ENCODE measurements at places on chromosomes 2 and 18.

GRCh38 chr2:240187989-240188590, 47.6 kb upstream of the OTOS start:
- DNase-seq = no peak

DNA sequence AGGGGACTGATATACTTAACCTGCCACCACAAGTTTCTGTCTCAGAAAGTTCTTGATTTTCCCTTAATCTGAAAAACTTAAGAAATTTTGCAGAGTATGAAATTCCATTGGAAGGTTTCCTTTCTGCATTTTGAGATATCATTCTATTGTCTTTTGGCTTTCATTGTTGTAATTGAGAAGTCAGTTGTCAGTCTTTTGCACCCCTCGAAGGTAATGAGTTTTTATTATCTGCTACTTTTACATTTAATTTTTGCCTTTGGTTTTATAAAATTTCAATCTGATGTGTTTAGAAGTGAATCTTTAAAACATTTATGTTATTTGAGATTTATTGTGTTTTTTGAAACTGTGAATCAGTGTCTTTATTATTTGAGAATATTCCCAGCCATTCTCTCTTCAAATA, 4.8 kb upstream of the IL36A start:
- DNase-seq = no peak

- peak; percentile 44 for DNase-seq
Measured at GRCh38 chr2:172710584-172711047, 25.0 kb upstream of the RAPGEF4 start.

DNA sequence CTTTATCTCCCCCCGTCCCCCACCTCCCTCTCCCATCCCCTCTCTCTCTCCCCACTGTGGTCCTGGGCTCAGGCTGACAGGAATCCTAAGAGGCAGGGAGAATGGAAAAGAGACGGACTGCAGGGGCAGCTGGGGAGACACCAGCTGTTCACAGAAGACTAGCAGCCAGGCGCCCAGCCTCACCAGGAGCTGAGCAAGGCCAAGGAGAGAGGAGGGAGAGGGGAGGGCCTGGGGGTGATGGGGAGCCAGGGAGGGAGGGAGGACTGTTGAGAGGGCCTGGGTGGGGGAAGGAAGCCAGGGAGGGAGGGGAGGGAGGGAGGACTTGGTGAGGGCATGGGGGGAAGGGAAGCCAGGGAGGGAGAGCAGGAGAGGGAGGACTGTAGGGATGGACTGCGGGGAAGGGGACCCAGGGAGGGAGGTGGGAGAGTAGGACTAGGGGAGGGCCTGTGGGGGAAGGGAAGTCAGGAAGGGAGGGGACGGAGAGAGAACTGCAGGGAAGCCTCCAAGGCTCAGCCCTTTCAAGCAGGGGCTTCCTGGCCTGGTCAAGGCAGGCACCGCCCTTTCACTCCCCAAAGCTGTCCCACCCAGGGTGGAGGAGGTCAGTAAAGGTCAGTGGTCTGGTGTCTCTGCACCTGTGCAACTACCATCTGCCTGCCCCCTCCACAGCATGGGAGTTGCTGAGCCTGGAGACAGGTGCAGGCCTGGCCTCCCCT, 517.7 kb upstream of the MYT1L start:
- DNase-seq = peak; percentile 94

DNA sequence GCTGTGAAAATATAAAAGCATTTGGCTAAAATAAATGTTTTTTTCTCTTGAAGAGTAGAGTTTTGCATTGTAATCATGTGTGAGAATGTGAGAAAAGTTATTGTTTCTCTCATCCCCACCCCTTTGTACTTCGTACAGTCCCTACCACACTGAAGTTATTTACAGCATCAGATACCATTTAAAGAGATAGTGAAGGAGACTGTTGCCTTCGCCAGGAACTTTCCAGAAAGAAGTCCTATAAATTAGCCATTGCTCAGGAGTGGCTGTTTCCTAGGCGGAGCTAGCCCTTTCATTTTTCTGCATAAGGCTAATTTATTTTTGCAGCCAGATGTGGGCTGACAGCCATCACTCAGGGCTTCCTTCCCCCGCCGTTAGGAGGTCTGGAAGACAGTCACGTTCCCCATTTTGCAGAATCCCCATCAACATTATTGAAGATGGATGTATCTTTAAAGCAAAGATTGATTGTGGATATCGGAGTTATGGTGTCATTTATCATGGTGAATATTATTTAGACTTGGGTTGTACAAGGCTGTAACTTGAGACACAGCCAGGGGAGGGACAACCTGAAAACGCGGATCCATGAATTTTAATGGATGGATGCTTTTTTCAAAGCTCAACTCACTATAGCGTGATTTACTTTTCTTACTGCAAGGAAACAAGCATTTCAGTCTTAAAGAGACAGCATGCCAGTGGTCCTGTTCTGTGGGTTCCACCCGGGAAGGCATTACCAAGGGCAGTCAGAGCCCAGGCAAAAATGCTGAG, 17.1 kb downstream of the TSHZ1 start:
- no peak for DNase-seq

DNA sequence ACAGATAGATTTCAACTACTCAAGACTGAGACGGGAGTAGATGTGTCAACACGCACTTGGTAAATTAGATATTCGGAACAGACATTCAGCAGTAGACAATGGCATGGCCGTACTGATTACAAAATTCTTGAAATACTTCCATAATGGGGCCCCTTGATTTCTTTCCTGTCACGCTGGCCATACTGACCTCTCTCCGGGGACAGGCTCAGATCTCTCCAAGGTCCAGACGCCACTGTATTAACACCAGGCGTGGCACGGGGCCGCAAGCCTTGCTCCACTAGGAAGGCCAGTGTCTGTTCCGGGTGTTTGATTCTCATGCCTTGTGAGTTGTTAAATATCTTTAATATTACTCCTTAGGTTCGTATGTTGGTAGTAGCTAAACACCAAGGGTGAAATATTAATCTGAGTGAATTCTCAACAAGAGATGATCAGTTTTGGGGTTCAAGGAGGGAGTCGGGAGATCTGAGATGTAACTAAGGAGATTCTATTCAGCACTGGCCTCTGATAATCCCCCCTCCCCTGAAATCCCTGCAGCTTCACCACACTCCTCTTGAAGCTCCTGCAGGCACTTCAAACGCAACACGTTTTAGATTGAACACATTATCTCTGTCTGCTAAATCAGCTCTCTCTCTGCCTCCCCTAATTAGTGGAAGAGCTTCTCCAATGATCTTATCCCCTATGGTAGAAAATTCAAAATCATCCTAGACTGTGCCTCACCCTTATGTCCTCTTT, 2.2 kb upstream of the EHD3 start:
- DNase-seq = no peak

GRCh38 chr2:71379086-71379485, 47.5 kb downstream of the ZNF638 start:
- no peak for DNase-seq

DNA sequence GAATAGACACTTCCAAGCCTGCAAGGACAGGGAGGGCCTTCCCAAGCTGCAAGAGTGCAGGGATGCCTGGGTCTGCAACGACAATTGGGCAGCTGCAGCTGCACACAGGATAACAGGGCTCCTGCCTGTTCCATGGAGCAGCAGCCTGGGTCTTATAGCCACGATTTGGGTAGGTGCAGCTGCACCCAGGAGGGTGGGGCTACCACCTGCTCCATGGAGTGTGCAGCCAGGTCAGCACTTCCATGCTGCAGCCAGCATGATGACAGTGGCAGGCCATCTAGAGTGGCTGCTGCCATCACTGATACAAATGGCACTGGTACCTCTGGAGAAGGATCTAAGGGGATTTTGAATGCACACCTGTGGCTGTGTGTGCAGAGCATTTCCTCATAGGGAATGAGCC, 528.5 kb downstream of the DSC3 start:
- no peak for DNase-seq

- DNase-seq = no peak
Measured at GRCh38 chr18:70044632-70045031, 97.0 kb upstream of the CD226 start.

DNA sequence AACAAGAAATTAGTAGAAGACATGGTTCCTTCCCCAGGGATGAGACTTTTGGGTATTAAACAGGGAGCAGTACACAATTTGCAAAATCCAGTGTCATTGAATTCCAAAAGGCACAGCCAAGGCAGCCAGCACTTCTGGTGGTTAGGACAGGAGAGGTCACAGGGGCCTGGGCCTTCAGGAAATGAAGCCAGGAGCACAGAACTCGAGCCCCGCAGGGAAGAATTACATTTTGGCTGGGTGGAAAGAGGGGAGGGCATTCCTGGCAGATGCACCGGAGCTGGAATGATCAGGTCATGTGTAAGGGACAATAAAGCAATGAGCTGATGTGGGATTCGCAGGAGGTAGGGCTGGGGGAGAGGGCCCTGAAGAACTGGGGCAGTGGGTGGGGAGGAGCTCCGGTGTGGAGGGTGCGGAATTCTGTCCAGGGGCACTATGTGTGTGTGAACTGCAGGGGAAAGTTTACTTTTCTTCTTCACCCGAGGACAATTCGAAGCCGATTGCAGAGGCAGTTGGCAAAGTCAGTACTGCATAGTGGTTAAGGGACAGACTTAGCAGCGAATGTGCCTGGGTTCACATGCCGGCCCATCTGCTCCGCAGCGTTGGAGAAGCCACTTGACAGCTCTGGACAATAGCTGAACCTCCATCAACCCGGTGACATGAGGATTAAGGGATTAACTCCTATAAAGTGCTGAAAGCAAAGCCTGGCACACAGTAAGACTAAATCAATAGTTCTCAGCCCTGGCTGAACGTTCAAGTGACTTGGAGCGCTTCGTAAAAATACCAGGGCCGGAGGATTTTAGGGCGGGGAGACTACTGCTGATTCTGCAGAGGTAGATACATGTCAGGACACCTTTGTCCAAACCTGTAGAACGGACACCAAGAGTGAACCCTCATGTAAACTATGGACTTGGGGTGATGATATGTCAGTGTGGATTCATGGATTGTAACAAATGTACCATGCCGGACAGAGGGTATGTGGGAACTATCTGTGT, 36.4 kb downstream of the ALPK2 start:
- DNase-seq = no peak

GRCh38 chr2:160275656-160276055, 75.6 kb upstream of the ITGB6 start:
- no peak for DNase-seq

- no peak for DNase-seq
Measured at GRCh38 chr18:22188559-22189267, 19.3 kb downstream of the GATA6 start.

DNA sequence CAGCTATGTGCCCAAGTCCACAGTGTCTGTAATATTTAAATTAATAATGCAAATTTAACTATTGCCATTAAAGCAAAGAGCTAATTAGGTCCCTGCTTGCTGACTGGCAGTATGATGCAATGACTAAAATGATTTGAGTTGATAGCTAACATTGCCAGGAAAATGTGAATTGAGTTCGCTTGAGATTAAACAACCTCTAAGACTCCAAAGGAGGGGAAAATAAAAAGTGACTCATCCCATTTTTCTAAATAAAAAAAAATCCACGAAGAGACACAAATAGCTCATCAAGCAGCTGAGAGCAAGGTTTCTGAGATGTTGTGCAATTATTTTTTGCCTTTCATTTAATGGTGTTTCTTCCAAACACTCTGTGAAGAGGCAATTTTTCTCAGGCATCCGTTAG, 413.0 kb downstream of the MTX2 start:
- DNase-seq = no peak

DNA sequence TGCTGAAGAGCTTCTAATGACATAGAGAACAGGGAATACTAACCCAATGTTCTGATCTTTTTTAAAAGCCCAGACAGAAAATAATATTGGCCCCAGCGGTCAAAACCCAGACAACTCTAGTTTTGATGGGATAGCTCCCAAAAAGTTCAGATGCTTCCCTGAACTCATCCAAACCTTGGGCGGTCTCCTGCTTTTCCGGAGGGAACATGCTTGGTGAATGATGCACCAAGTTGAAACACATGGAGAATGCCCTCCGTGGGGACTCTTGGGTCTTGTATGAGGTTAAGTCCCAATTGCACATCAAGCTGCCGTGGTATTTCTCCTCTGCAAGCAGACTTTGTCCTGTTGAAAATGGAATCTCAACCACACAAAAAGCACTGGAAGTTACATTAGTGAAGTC, 120.7 kb upstream of the CTAGE1 start:
- no peak for DNase-seq

DNA sequence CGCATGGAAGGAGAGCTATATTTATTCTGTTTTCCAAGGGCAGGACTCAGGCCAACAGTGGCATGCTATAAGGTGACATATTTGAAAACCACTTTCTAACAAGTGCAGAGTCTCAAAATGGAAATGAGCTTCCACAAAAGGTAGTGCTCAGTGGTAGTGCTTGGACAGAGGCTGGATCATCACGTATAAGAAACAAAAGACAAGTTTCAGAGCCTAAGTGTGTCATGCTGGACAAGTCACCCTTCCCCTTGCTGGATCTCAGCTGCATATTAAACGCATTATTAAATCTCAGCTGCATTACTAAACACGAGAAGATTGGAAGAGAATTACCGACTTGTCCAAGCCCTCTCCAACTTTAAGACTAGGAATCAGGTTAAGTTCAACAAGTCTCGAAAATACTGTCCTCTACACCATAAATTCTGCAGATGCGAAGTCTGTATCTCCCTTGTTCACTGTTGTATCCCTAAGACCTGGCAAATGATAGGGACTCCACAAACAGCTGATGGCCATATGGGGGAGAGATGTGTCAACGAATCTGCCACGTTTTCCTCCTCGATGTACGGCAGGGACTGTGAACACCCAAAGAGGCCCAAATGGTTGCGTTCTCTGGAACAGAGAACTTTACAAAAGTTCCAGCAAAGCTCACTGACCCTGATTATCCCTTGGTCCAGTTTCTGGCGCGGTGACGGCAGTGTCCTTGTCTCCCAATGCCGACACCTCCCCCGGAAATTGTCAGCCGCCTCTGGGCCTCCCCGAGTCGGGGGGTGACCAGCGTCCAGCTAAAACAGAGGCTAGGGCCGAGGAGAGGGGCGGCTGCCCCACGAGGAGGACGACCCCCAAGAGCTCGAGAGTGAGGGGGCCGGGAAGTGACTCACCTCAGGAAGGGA, 611 bp downstream of the NOL10 start:
- no peak for DNase-seq

DNA sequence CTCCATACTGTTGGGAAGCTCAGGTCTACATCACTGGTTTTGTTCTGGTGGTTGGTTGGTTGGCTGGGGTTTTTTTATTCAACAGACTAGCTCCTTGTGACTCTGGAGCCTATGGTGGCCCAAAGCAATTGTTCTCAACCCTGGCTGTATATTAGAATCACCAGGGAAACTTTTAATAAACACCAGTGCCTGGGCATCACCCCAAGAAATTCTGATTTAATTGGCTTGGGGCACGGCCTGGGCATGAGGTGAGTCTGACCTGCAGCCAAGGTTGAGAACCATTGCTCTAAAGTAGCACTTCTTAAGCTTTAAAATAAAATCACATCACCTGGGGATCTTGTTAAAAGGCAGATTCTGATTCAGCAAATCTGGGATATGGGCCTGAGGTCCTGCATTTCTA, 184.1 kb downstream of the C1D start:
- no peak for DNase-seq

DNA sequence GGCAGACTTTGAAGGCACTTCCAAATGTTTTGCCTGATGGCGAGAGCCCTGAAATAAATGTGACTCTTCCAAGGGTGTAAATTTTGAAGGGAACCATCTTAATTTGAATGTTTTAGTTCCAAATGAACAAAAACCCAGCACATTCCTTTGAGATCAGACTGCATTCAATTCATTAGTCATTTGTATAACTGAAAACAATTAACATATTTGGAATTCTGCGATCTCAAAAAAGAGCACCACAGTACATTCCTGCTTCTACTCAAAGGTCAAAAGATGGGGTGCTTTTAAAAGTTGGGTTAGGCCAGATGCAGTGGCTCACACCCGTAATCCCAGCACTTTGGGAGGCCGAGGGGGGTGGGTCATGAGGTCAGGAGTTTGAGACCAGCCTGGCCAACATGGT, 38.2 kb upstream of the CHRNA1 start:
- DNase-seq = no peak

- DNase-seq = no peak
Measured at GRCh38 chr2:189254268-189254883, 74.8 kb upstream of the COL5A2 start.
